Mesendoderm (in vitro differentiated cells): ENCODE measurements at places on chromosomes 11 and 22.

DNA sequence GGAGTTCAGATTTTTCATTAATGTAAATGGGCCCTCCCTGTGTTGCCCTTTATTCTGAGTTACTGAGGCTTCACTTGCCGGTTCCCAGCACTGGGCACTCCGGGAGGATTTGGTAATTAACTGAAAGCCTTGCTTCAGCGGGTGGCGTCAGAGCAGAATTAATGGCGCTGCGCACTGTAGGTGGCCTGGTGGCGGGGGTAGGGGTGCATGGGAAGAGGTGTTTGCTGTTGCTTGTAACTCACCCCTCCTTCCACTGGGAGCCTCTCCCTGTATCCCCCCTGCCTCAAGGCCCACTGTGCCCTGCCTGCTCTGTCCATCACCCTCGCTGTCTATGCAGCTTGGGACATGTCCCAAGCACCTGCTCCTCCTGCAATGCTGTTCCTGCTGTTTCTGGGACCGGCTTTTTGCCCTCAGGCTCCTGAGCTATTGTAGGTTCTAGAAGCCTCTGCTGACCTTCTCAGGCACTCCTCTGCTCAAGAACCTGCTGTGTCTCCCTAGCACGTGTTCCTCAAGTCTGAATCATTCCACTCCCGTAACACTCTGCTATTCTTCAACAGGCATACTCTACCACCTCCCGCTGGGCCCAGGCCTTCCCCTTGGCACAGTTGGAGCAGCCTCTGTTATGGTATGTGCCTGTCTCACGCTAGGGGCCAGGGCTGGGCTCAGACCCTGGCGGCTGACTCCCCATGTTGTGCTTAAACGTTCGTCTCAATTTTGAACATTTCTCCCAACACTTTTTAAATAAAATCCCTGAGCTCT is 24.4 kb downstream of the ARHGAP8 start:
- no peaks in the 10 kb centered on the region for H3K36me3 ChIP-seq
- H3K4me3 ChIP-seq: no peak overlapping the region
- no peak for DNase-seq
- H3K4me1 ChIP-seq: no peaks in the 10 kb centered on the region
- no peaks in the 10 kb centered on the region for H3K27me3 ChIP-seq

- H3K27ac ChIP-seq: no peak overlapping the region
- peaks cover 4% of the 10 kb centered on the region for H3K36me3 ChIP-seq
- H3K4me3 ChIP-seq: no peak overlapping the region
- no peaks in the 10 kb centered on the region for H3K27me3 ChIP-seq
Observed at GRCh38 chr11:118380571-118380970, 20.8 kb upstream of the ATP5MG start.

GRCh38 chr11:5665051-5665570 is 19.8 kb downstream of the TRIM5 start:
- no peak overlapping the region for H3K27ac ChIP-seq
- H3K36me3 ChIP-seq: no peaks in the 10 kb centered on the region
- no peak for DNase-seq
- H3K4me3 ChIP-seq: no peak overlapping the region

DNA sequence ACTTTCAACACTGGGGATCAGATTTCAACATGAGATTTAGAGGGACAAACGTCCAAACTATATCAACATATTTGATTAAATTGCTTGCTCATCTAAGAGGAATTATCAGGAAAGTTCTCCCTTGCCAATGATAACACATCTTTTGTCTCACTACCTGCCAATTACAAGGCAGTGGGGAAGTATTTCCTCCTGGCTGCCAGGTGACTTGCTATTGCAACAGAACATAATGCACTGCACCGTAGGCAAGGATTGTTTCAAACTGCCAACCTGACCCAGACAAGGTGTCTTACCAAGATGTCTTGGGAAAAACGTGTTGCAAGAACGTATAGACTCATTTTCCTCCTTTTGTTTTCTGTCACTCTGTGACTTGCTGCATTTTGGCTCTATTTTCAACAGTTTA is 711.6 kb downstream of the METTL15 start:
- no peak overlapping the region for H3K27ac ChIP-seq
- H3K36me3 ChIP-seq: no peaks in the 10 kb centered on the region
- H3K27me3 ChIP-seq: no peaks in the 10 kb centered on the region

DNA sequence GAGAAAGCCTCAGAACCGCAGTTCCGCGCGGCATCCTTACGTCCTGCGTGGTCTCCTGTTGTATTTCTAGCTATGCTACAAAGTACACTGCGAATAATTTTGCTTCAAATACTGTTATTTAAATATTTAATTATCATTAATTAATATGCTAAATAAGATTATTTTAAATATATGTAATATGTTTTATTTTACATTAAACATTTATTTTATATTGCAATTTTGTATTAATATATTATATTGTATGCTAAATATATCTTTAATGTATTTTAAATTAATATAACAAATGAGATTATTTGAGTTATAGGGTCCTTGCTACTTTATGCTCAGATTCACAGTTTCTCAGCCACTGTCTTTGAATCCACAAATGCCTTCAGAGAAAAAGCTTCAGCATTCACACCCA is 436.7 kb downstream of the BRD1 start:
- no peaks in the 10 kb centered on the region for H3K36me3 ChIP-seq
- H3K27me3 ChIP-seq: no peaks in the 10 kb centered on the region
- no peaks in the 10 kb centered on the region for H3K4me1 ChIP-seq
- no peak overlapping the region for H3K4me3 ChIP-seq
- no peak for DNase-seq

DNA sequence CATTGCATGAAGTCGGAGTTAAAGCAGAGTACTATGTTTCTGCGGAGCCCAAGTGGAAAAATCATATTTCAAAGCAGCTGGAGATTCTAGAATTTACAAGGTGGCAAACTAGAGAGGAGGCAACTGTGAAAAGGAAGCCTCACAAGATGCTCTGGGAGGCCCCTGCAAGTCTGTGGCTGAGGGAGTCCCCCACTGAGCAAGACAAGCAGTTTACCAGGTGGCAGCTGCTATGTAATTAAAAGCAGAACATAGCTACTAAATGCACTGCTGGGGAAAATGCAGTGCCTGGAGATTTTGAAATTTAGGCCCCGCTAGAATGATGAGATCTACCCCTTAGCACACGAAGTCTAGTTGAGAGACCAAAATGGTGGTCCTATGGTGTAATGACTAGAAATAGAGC is 728.0 kb downstream of the OPCML start:
- H3K4me3 ChIP-seq: no peak overlapping the region
- peak; percentile 9 for DNase-seq
- H3K27ac ChIP-seq: no peak overlapping the region
